Forelimb muscle (tissue), 1 donor: ENCODE measurements at places on chromosomes 13 and 19.

DNA sequence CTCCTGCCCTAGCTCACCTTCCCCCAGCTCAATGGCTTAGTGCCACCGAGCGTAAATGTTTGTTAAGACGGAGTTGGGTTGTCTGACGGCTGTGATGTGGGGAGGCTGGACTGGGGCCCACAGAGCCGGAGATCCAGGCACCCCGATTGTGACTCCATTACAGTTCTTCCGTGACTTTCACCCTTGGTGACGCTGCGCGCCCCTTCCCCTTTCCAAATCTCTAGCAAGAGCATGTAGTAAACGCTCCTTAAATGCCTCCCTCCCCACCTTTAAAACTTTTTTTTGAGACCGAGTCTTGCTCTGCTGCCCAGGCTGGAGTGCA is 829 bp downstream of the REEP6 start:
- no peak for DNase-seq

- DNase-seq: no peak
These were observed 16.9 kb upstream of the GPR18 start for GRCh38 chr13:99275093-99275469.

DNA sequence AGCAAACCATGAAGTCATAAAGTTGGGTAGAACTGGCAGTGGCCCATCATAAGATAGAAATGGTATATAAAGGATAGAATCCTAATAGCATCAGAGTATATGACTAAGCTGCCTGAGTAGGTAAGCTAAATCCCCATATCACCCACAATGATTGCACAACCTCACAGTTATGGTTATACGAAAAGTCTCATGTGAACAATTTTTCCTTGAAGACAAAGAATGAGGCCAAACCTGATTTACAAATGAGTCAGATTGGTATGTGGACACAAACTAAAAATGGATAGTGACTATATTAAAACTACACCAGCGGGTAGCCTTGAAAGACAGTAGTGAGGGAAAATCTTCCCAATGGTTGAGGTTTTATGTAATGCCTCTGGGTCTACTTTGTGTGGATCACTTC is 40.9 kb upstream of the UFM1 start:
- DNase-seq: no peak

DNA sequence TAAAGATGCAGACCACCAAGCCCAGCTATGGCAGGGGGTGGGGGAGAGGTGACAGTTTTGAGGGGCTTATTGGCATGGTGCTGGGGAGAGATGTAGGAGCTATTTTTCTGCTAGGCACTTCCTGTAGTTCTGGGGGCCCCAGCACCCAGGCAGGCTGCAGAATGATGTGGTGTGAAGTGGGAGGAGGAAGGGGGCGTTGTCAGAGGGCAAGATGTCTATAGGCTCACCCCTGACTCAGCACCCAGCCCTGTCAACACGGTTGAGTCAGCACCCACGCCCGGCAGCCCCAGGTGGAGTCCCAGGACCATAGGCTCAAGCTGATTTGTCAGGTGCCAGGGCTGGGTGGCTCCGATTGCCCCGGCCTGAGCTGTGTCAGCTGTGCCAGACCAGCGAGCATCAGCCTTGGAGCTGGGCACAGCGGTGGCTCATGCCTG is 5.8 kb downstream of the KLF2 start:
- no peak for DNase-seq

GRCh38 chr13:20390526-20391175 is 135.0 kb downstream of the CRYL1 start:
- DNase-seq: no peak

GRCh38 chr19:33860312-33861090 is 63.8 kb downstream of the KCTD15 start:
- no peak for DNase-seq

DNA sequence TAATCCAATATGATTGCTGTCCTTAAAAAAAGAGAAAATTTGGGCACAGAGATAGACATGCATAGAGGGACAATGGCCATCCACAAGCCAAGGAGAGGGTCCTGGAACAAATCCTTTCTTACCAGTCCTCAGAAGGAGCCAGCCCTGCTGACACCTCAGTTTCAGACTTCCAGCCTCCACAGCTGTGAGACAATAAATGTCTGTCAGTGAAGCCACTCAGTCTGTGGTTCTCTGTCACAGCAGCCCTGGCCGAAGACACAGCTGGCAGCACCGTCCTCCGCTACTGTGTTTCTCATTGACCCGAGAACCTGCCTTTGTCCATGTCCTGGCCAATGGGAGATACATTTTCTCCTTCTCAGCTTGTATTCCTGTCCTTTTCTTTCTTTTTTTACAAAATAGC is 207.9 kb downstream of the TM9SF2 start:
- no peak for DNase-seq

DNA sequence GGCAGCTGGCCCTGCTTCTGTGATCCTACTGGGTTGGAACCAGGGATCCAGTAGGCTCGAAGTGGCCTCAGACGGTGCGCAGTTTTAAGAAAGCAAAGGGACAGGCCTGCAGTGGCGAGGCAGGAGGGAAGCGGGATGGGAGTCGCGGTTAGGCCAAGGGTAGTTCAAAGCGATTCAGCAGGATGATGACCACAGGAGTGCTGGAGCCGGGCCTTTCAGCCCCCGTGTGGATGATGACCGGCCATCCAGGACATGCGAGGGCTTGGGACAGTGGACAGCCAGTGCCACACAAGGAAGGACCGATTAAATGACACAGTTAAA is 854 bp downstream of the RNASEH2B start:
- no peak for DNase-seq

GRCh38 chr19:14370169-14370939 is 10.9 kb upstream of the ADGRE5 start:
- no peak for DNase-seq

DNA sequence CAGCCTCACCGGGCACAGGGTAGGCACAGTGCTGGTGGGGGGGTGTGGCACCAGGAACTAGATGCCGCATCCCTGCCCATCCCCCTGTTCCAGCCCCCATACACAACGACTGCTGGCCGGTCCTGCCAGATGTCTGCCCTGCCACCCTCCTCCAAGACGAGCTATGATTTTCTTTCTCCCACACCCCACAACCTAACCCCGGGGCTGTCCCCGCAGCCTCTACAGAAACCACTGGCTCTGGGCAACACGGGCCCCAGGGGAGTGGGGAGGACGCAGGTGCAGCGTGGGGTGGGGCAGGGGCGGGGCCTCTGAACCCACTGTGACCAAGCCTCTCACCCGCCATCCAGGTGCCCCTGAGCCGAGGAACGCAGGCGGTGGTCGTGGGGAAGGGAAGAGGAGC is 15.5 kb downstream of the PGLS start:
- no peak for DNase-seq

- no peak for DNase-seq
These were observed 831 bp downstream of the PGPEP1 start for GRCh38 chr19:18340990-18341868.

- DNase-seq: no peak
These were observed 3.3 kb downstream of the ICAM5 start for GRCh38 chr19:10292789-10293636.

- no peak for DNase-seq
These were observed 62.7 kb downstream of the F2RL3 start for GRCh38 chr19:16951529-16951928.

DNA sequence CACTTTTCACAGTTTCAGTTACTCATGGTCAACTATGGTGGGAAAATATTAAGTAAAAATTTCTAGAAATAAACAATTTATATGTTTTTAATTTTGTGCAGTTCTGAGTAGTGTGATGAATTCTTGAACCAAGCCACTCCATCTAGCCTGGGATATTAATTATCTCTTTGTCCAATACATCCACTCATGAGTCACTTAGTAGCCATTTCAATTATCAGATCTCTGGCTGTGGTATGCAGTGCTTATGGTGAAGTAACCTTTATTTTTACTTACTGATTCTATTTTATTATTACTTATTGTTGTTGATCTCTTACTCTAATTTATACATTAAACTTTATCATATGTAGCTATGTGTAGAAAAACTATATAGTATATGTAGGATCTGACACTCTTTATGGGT is 128.9 kb upstream of the KLHL1 start:
- no peak for DNase-seq

DNA sequence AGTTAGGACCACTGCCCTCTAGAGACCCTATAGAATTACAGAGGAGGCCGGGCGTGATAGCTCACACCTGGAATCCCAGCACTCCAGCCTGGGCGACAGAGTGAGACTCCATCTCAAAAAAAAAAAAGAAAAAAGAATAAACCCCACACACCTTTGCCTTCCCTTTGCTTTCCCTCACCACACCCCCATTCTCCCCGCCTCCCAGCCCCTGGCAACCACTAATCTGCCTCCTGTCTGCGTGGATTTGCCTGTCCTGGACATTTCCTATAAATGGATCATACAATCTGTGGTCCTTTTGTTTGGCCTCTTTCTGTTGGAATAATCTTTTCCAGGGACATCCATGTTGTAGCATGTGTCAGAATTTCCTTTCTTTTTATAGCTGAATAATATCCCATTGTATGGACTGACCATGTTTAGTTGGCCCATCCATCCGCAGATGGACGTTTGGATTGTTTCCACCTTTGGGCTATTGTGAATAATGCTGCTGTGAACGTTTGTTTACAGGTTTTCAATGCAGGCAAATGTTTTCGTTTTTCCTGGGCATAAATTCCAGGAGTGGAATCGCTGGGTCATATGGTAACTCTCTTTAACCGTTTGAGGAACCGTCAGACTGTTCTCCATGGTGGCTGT is 15.3 kb downstream of the NACC1 start:
- no peak for DNase-seq

DNA sequence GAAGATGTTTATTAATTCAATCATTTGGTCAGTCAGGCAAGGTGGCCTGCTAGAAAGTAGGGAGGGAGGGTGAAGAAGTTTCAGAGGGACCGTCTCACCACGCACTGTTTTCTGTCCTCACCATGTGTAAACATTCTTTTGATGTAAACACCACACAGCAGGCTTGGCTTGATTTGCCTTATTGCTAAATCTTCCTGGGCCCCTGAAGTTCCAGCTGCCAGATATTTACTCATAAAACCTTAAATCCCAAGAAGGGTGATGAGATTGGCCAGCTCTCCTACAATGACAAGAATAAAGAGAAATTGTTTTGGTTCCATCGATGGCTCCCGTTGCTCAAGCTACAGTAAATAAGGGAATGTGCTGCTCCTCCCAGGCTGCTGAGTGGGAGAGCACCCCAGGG is 198.2 kb upstream of the TMTC4 start:
- DNase-seq: no peak
